ENCODE measurements at places on chromosomes 4 and X.

DNA sequence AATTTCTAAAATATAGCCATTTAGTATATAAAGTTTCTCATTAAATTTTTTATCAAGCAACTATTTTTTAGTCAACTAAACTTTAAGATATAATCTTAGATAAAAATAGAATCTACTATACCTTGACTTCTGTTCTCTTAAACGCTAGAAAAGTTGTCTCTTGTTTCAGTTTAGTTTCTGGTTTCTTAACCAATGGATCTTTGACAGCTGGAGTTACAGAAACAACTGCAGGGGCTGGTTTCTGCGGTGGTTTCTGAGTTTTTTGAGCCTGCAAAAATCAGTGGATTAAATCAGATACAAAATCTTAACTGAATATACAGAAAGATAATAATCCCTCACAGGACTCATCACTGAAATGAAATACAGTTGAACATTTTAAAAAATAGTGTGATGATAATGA, 21.9 kb downstream of the INTS12 start:
- DNase-seq, result no peak

- DNase-seq, result no peak
Observed at GRCh38 chrX:81925812-81926211, 723.9 kb downstream of the SH3BGRL start.

DNA sequence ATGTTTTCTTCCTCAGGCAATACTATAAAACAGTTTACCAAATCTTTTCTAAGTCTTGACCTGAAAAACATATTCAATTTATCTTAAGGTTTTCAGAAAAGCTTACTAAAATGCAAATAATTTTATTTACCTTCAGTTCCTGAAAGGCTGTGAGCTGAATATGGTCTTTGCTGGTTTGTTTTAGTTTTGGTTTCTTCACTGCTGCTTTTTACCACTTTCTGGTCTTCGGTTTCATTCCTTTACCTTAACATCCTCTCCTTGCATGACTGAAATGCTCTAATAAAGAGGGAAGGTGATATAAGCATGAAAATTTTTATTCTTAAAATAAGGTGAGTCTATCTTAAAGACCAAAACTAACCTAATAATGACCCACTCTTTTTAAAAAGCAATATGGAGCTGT, 97.1 kb upstream of the NRK start:
- DNase-seq, result no peak

- no peak for DNase-seq
Observed at GRCh38 chrX:114959729-114960128, 57.7 kb downstream of the IL13RA2 start.

DNA sequence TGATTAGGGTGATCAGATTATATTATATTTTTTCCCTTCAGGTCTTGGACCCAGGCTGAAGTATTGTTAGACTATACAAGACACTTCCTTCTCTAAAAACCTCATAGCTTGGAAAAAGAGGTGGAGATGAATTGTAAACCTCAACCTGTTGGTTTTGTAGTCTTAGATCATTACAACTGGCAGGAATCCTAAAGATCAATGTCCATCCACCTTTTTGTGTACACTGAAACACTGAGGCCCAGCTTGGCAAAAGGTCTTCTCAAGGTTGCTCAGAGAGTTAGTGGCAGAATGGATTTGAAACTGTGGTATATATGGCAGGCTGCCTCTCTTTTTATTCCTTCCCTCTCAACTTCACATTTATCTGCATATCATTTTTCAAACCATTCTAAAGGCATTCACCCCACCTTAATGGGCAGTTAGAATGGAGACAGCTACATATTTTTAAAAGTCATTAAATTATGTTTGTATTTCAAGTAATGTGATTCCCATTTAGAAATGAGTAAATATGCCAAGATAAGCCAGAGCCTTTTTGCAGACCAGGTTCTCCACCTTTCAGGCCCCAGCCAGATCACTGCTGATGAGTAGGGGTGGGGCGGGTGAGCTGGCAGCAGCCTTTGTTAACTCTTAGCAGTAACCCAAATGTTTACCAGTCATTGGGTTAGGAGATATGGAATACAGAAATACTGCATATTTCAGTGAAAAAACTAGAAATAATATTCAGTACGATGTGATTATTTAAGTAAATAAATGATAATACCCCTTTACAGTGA, 243.2 kb upstream of the F9 start:
- DNase-seq, result no peak
